ENCODE measurements at places on chromosomes 7 and 10. TPM values are rescaled to one million over a fixed set of nuclear protein-coding genes. Genes with fewer than 3 reads are reported as not detected.

Gene SUGCT
- 0.44 TPM for total RNA-seq

Gene MOGAT3
- not detected for total RNA-seq

Gene SYNPO2L
- not detected for total RNA-seq

DNA sequence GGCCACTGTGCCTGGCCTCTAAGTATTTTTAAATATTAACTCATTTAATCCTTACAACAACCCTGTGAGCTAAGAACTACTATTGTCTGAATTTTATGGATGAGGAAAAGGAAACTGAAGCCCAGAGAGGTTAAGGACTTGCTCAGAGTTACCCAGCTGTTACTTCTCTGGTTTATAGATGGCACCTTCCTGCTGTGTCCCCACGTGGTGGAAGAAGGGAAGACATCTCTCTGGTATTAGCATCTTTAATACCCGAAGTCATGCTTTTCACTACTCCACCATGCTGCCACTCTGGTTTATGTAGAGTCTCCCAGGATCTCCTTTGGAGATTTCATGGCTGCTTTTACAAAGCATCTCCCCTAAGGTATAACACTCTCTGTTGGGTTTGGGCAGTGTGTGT is 105.5 kb upstream of the MKLN1 start:
- H3K27me3 ChIP-seq, result no peaks in the 10 kb centered on the region
- H3K36me3 ChIP-seq, result peaks cover 8% of the 10 kb centered on the region
- H3K27ac ChIP-seq, result no peak overlapping the region
- DNase-seq, result no peak

GRCh38 chr7:120165227-120165626 is 107.7 kb upstream of the KCND2 start:
- no peak overlapping the region for H3K4me3 ChIP-seq
- no peaks in the 10 kb centered on the region for H3K4me1 ChIP-seq
- DNase-seq, result no peak
- H3K27ac ChIP-seq, result no peak overlapping the region
- no peaks in the 10 kb centered on the region for H3K27me3 ChIP-seq
- no peaks in the 10 kb centered on the region for H3K36me3 ChIP-seq

DNA sequence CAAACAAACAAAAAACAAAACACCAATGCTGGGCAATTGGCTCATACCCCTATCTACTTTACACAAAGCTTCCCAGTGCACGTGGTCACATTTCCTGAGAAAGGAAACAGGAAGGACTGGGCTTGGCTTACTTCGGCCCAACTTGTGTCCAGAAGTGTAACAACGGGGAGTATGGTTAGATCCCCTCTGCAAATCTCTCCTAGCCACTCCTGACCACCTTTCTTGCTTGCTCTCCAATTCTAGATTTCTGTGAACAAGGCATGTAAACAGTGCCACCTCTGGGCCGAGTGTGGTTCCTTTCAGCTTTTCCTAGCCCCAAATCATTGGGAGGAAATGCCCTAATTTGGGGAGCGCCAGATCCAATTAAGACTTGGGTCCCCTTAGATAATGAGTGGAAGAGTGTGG is 21.0 kb upstream of the FRAT2 start:
- DNase-seq, result no peak
- no peaks in the 10 kb centered on the region for H3K36me3 ChIP-seq
- no peaks in the 10 kb centered on the region for H3K27me3 ChIP-seq
- no peak overlapping the region for H3K4me3 ChIP-seq
- H3K4me1 ChIP-seq, result peaks cover 5% of the 10 kb centered on the region
- H3K27ac ChIP-seq, result no peak overlapping the region

DNA sequence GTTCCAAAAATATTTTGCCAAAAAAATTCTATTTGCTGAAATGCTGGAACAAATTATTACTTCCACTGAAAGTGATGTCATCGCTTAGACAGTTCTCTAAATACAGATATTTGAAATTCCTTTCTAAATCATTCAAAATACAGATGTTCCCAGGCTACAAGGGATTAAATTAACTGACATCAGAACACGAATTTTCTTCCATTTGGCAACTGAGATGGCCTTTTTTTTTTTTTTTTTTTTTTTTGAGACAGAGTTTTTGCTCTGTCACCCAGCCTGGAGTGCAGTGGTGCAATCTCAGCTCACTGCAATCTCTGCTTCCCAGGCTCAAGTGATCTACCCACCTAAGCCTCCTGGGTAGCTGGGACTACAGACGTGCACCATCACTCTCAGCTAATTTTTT is 57.0 kb downstream of the P4HA1 start:
- DNase-seq, result no peak
- peaks cover 17% of the 10 kb centered on the region for H3K36me3 ChIP-seq
- no peaks in the 10 kb centered on the region for H3K4me1 ChIP-seq

GRCh38 chr7:7490003-7490402 is 45.7 kb downstream of the COL28A1 start:
- no peak overlapping the region for H3K4me3 ChIP-seq
- no peak overlapping the region for H3K27ac ChIP-seq
- DNase-seq, result no peak
- H3K27me3 ChIP-seq, result peaks cover 2% of the 10 kb centered on the region
- no peaks in the 10 kb centered on the region for H3K36me3 ChIP-seq
- no peaks in the 10 kb centered on the region for H3K4me1 ChIP-seq

- H3K4me3 ChIP-seq, result no peak overlapping the region
- no peak overlapping the region for H3K27ac ChIP-seq
- DNase-seq, result no peak
- H3K36me3 ChIP-seq, result no peaks in the 10 kb centered on the region
- H3K27me3 ChIP-seq, result peaks cover 3% of the 10 kb centered on the region
- H3K4me1 ChIP-seq, result no peaks in the 10 kb centered on the region
Measured at GRCh38 chr10:71542478-71542877, 145.8 kb downstream of the CDH23 start.

DNA sequence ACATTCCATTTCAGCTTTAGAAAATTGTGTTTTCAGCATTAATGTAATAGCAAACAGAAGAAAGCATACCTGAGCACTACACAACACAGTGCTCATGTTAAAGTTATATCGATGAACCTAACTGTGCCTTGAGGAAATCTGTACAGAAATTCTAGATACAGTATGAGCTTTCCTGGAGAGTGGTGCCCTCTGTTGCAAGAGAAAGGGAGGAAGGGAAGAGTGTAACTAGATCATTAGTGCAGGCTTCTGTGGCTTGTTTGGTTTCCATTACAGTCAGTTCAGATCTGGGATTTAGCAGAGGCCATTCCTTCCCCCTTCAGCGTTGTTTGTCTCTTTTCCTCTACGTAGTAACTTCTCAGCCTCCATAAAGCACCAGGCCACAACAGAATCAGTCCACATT is 139.7 kb downstream of the HTR7 start:
- peaks cover 1% of the 10 kb centered on the region for H3K4me1 ChIP-seq
- no peak overlapping the region for H3K4me3 ChIP-seq
- no peaks in the 10 kb centered on the region for H3K36me3 ChIP-seq
- no peak overlapping the region for H3K27ac ChIP-seq
- H3K27me3 ChIP-seq, result no peaks in the 10 kb centered on the region

DNA sequence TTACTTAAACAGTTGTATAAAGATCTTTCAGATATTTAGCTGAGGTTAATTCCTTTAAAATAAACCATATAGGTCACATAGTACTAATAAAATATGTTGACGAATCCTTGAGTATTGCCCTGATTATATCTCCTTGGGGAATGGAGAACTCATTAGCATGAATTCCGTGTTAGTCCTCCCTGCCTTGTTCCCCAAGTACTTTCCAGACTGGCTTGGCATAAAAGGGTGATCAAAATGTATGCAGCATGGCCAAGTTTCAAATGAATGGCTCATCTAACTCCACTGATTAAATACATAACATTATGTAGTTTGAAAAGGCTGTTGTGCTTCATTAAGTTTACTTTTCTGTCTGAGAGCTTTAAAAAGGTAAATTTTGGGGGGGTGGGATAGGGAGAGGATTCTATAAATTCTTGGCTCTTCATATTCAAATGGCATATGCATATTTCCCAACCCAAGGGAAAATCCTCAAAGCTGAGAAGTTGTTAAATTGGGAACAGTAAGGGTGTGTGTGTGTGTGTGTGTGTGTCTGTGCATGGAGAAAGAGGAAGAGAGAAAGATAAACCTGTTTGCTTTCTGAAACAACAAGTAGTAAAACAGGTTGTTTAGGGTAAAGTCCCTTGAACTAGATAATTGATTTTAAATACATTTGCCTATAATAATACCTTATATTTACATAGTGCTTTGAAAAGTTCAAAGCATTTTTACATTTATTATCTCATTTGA is 4.8 kb upstream of the ADD3 start:
- H3K4me3 ChIP-seq, result no peak overlapping the region
- no peaks in the 10 kb centered on the region for H3K36me3 ChIP-seq
- H3K27ac ChIP-seq, result no peak overlapping the region
- DNase-seq, result no peak

Gene NPC1L1
- total RNA-seq, result not detected

Gene POLR2J2
- 20.8 TPM for total RNA-seq

- peaks cover 3% of the 10 kb centered on the region for H3K4me1 ChIP-seq
- peaks cover 3% of the 10 kb centered on the region for H3K27me3 ChIP-seq
- no peak overlapping the region for H3K4me3 ChIP-seq
- H3K27ac ChIP-seq, result no peak overlapping the region
- DNase-seq, result no peak
Measured at GRCh38 chr10:13808556-13809391, 222.0 kb downstream of the PRPF18 start.

Gene SPDYE2
- total RNA-seq, result not detected

DNA sequence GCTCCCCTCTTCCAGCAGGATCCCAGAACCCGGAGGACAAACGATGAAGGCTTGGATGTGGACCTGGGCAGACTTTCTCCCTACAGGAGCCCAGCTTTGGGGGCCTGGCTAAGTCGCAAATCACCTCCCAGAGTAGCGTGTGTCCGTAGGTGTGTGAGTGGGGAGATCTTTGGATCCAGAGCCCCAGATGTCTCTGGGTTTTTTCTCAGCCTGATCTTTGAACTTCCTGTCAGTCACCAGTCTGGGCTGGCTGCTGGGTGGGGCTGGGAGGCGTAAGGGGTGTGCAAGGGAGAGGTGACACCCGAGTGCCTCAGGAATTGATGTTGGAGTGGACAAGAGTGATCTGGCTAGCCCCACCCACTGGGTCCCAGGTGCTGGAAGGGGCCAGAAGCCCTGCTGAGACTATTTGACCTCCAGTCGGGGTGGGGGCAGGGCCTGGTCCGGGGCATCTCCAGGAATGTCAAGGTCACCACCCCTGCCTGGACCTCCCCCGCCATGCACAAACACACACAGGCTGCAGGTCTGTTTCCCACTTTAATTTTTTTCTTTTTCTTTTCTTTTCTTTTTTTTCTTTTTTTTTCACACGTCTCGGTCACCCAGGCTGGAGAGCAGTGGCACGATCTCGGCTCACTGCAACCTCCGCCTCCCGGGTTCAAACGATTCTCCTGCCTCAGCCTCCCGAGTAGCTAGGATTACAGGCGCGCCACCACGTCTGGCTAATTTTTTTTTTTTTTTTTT is at the start of gene MOGAT3:
TSS of gene MOGAT3 (minus strand) at position 175 of the 738 bp plus-strand sequence. CDS start 182 bp downstream, outside the sequence.
- DNase-seq, result no peak
- peaks cover 1% of the 10 kb centered on the region for H3K36me3 ChIP-seq
- peaks cover 5% of the 10 kb centered on the region for H3K4me1 ChIP-seq
- peak within 1 kb of the TSS; percentile 54 for H3K4me3 ChIP-seq
- peaks cover 39% of the 10 kb centered on the region for H3K27me3 ChIP-seq
- H3K27ac ChIP-seq, result peak within 1 kb of the TSS; percentile 42

Gene RHOBTB1
- total RNA-seq, result not detected

- DNase-seq, result no peak
- H3K27me3 ChIP-seq, result no peaks in the 10 kb centered on the region
- no peaks in the 10 kb centered on the region for H3K36me3 ChIP-seq
- no peak overlapping the region for H3K4me3 ChIP-seq
- no peaks in the 10 kb centered on the region for H3K4me1 ChIP-seq
Measured at GRCh38 chr7:71278257-71278656, 146.3 kb downstream of the GALNT17 start.

GRCh38 chr10:61943674-61944378 is 42.3 kb downstream of the ARID5B start:
- no peak for DNase-seq
- H3K36me3 ChIP-seq, result peaks cover 52% of the 10 kb centered on the region
- H3K4me3 ChIP-seq, result peak overlapping the region; percentile 84
- peaks cover 43% of the 10 kb centered on the region for H3K4me1 ChIP-seq
- no peaks in the 10 kb centered on the region for H3K27me3 ChIP-seq

DNA sequence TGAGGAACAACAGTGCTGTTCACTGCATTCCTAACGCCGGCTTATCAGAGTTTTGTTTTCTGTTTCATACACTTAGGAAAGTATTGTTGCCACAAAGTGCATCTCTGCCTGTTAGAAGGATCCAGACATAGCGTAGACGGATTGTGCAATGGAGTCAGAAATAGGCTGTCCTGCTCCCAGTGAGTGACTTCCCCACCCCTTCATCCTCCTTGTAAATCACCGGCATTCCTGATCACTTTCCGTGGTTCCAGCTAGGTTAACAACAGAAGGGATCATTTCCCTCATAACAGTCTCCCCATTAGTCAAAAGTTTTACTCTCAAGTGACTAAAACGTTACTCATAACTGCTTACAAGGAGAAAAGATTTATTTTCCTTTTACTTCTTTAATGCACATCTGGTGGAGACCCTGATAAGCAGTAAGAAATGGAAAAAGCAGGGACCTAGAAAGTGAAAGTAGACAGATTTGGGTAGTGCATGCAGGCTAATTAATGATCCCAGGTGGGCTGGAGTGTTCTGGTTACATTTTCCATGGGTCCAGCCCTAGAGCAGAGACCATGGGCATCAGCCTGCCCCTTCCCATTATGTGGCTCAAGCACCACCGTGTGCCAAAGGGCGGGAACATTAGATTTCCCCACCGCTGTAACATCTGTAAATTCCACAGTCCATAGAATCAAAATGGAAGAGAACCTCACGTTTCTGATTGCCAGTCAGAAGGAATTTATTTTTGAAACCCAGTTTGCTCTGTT is 395.1 kb upstream of the GALNT17 start:
- no peak for DNase-seq
- H3K27ac ChIP-seq, result no peak overlapping the region
- no peaks in the 10 kb centered on the region for H3K4me1 ChIP-seq
- H3K36me3 ChIP-seq, result no peaks in the 10 kb centered on the region
- H3K4me3 ChIP-seq, result no peak overlapping the region

DNA sequence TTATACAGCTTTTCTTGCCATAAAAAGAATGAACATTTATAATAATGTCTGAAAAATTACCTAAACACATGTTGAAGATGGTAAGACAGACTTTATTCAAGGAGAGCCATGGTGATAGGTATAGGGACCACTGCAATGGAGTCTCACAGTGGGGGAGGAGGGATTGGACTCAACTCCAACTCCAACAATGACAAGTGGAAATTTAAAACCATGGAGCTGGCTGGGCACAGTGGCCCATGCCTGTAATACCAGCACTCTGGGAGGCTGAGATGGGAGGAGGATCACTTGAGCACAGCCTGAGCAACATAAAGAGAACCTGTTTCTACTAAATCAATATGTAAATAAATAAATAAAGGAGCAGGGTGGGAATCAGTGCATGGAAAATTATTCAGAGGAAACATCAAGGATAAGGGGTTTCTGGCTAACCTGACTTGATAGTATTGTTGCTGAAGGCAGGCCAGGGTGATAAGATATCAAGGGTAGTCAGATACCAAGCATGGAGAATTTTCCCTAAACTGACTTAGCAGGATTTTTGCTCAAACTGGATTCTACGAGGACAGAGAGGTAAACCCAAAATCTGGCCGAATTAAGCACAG is 19.5 kb upstream of the MICU1 start:
- H3K36me3 ChIP-seq, result no peaks in the 10 kb centered on the region
- peaks cover 12% of the 10 kb centered on the region for H3K27me3 ChIP-seq
- no peak overlapping the region for H3K27ac ChIP-seq
- no peaks in the 10 kb centered on the region for H3K4me1 ChIP-seq
- H3K4me3 ChIP-seq, result no peak overlapping the region

Gene TMEM229A
- not detected for total RNA-seq
